CD8-positive, alpha-beta memory T cell (primary cell): ENCODE measurements at places on chromosomes 4 and X. TPM values are rescaled to one million over a fixed set of nuclear protein-coding genes. Genes with fewer than 3 reads are reported as not detected.

GRCh38 chrX:80432863-80433262 is 12.6 kb downstream of the TENT5D start:
- DNase-seq: no peak

DNA sequence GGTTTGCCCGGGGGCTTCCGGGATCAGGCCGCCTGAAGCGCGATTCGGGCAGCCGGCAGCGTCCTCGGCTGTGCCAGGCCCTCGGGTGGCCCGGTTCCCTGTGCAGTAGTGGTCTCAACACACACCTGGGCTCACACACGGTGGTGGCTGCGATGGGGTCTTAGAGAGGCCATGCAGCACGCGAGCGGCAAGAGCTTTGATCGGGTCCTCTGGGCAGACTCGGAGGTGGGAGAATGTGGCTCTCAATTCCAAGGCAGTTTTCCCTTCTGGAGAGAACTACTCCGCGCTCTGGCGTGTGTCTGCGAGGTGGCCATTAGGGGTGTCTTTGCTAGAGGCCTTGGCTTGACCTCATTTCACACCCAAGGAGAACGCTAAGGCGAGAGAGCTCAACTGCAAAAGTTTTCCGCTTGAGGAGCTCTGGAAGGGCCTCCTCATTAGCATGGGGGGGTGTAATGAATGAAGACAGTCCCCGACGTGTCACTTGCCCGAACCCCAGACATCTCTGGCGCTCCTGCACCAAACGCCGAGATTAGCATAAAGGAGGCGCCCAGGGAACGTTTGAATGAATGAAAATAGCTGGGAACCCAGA is 771 bp upstream of the RBPJ start:
- DNase-seq: peak; percentile 27

GRCh38 chrX:139179592-139179991 is 350.9 kb upstream of the F9 start:
- no peak for DNase-seq

GRCh38 chr4:182776376-182777105 is 140.6 kb downstream of the DCTD start:
- DNase-seq: no peak

- no peak for DNase-seq
These were observed 23.2 kb downstream of the BBS12 start for GRCh38 chr4:122755675-122756074.

DNA sequence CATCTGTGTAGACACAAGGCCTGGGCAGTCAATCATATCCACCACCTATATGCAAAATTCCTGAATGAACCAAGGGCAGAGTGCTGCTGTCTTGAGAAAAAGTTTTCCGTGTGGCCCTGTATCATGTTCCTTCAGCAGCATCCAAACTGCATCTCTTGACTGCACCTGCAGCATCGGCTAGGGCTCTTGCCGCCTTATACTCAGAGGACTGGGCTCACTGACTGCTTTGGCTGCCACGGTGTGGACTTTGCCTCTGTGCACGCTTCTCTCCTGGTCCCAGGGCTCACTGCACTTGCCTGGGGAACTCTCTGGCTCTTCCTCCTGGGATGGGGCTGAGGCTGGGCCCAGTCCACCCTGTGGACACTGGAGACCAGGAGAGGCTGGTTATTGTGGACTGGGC is 39.5 kb upstream of the STS start:
- no peak for DNase-seq

DNA sequence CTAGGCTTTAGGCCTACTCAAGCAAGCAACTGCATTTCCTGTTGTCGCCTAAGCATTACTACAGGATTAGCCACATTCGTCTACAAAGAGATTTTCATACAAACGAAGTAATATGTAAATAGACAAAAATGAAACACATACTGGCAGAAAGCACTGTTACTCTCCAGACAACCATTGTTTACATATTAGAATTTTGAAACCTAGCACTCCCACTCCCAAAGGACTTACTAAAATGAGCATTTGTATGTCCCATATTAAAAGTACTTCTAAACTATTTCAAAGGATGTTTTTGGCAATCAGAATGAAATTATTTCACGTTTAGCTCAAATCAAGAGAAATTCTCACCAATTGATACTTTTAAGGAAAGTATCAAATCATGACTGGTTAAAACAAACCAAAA is 570.8 kb downstream of the PRR32 start:
- no peak for DNase-seq

DNA sequence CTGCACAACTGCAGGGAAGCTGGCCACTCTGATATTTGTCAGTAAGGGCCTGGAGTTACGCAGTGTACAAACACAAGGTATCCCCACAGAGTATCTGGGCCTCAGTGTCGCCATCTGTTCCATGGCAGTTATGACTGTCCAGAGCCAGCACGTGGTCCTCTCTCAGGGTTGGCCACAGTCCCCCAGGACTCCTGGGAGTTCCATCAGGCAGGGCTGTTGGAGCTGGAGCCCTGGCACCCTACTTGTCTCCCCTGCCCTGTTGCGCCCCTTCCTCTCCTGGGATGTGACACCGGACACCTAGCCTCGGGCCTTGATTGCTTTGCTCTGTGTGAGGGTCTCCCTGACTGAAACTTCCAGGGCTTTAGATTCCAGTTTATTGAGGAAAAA is 8.4 kb downstream of the HTRA3 start:
- DNase-seq: no peak

DNA sequence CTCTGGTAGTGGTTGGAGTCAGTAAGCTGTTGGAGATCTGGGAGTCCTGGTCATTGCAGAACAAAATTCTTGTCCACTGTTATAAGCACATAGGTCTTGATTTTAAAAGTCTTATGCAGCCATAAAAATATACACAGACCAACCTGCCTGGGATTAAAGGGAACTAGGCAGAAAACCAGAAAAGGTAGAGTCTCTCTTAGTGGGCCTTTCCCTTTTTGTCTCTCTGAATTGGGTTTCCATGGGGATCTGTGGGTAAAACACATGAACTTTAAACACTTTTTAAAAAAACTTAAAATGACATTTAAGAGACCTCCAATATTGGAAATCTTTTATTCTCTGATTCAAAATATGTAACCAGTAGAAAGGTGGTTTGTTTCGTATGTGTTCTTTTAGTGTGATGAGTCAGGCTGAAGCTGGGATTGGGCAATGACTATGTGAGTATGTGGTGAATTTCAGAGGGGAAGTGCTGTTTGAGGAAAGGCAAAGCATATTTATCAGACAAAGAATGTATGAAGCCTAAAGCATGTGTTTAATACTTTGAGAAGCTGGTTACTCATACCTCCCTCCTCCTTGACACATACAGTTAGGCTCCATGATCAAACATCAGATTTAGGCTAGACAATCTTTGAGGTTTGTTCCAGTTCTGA is 29.6 kb downstream of the SLC16A2 start:
- DNase-seq: no peak

PAGE1 gene
- not detected for total RNA-seq

ANOS1 gene
- not detected for total RNA-seq

OTC gene
- not detected for total RNA-seq

PRRG3 gene
- not detected for total RNA-seq

MID1 gene
- not detected for total RNA-seq

XAGE2 gene
- not detected for total RNA-seq

TMEM185A gene
- 29.1 TPM for total RNA-seq
